Tibial artery (tissue), 4 donors: ENCODE measurements at places on chromosomes 11 and 22.

DNA sequence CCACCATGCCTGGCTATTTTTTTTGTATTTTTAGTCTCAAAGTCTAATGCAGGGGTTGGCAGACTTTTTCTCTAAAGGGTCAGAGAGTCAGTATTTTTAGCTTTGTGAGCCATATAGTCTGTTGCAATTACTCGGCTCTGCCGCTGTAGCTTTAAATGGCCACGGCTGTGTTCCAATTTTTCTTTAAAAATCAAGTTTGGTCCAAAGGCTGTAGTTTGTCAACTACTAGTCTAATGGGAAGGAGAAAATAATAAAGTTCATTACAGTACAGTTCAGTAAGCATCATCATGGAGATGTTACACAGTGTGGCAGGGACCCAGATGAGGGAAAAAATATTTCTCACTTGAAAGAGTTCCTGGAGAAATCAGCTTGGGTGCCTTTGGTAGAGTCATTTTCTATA, 107.6 kb downstream of the CSNK2A3 start:
- no peak overlapping the region for H3K27ac ChIP-seq
- H3K4me1 ChIP-seq: peaks cover 32% of the 10 kb centered on the region
- H3K27me3 ChIP-seq: no peaks in the 10 kb centered on the region
- H3K36me3 ChIP-seq: no peaks in the 10 kb centered on the region
- DNase-seq: no peak

DNA sequence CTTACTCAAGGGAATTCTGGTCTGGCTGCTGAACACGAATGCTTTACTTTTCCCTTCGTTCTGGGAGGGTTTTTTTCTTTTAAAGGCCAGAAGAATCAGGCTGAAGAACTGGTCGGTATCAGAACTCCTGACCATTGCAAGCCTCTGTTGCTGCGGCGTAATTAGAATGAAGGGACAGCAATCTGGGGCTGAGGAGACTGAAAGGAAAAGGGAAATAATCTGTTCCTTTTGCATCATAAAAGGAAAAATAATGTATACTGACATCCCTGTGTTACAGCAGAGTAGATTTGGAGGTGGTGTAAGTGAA, 670 bp downstream of the SC5D start:
- H3K27ac ChIP-seq: peak overlapping the region; percentile 89
- peaks cover 9% of the 10 kb centered on the region for H3K4me1 ChIP-seq
- no peaks in the 10 kb centered on the region for H3K27me3 ChIP-seq
- no peak for DNase-seq
- H3K4me3 ChIP-seq: peak overlapping the region; percentile 73

DNA sequence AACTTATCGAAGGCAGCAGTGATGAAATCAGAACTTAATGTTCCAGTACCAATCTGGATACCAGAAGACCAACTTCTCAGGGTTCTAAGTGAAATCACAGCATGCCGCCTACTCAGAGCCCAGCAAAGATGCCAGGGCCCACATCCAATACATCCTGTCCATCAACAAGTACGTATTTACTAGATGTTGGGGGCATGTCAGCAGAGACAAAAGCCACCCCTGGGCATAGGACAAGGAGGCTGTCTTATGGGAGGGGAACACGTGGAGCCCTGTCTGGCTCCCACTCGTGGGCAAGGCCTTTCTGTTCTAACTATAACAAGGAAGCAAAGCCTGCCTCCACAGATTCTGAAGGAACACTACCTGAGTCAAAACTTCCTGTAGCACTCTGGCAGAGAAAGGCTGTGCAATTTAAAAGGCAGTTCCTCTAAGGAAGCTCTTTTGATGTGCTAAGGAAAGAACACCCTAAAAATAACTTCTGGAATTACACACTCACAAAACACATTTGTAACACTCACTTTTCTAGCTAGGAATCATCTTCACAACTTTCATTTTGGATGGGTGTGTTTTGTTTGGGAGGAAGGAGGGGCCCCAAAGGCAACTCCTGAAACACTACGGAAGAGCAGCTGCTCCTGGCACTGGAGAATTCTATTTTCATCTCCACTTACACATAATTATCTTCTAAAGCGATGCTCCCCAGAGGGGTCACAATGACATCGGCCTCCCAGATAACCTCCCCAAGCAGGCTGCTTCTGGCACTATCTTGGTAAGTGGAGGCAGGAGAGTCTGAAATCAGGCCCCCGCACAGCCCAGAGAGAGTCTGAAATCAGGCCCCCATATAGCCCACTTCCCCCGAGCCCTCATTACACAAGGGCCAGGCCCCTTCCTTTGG, 14.2 kb downstream of the SMCO4 start:
- H3K27ac ChIP-seq: peak overlapping the region; percentile 75
- H3K27me3 ChIP-seq: no peaks in the 10 kb centered on the region
- H3K4me1 ChIP-seq: peaks cover 46% of the 10 kb centered on the region
- H3K36me3 ChIP-seq: no peaks in the 10 kb centered on the region
- H3K4me3 ChIP-seq: no peak overlapping the region

GRCh38 chr22:27952779-27953178, 33.7 kb upstream of the PITPNB start:
- no peak overlapping the region for H3K27ac ChIP-seq
- no peaks in the 10 kb centered on the region for H3K4me1 ChIP-seq
- no peaks in the 10 kb centered on the region for H3K36me3 ChIP-seq
- H3K4me3 ChIP-seq: no peak overlapping the region
- no peak for DNase-seq

DNA sequence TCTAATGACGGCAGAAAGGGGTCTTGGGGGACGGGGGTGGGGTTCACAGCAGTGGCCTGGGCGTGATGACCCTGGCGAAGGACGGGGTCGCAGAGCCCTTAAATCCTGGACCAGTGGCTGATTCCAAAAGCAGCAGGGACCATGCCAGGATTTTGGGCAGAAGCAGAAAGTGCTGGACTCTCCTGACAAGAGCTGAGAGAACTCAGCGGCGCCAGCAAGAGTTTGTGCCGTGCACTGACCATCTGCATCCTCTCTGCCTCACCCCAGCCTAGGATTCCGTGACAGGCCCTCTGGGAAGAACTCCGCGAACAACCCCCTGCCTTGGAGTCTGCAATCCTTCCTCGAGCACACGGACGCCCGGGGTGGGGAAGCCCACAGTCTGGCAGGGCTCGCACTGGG, 644 bp upstream of the NDUFV1 start:
- peak overlapping the region; percentile 91 for H3K27ac ChIP-seq
- peaks cover 28% of the 10 kb centered on the region for H3K36me3 ChIP-seq
- peaks cover 20% of the 10 kb centered on the region for H3K4me1 ChIP-seq
- no peaks in the 10 kb centered on the region for H3K27me3 ChIP-seq
